Adrenal gland (tissue), 19 donors: ENCODE measurements at places on chromosomes 6 and 20. TPM values are rescaled to one million over a fixed set of nuclear protein-coding genes. Genes with fewer than 3 reads are reported as not detected.

GRCh38 chr6:13523826-13524622, 36.6 kb upstream of the GFOD1 start:
- no peaks in the 10 kb centered on the region for H3K4me1 ChIP-seq
- no peaks in the 10 kb centered on the region for H3K36me3 ChIP-seq
- no peak overlapping the region for H3K27ac ChIP-seq
- no peak for DNase-seq
- H3K4me3 ChIP-seq: no peak overlapping the region
- no peaks in the 10 kb centered on the region for H3K27me3 ChIP-seq

DNA sequence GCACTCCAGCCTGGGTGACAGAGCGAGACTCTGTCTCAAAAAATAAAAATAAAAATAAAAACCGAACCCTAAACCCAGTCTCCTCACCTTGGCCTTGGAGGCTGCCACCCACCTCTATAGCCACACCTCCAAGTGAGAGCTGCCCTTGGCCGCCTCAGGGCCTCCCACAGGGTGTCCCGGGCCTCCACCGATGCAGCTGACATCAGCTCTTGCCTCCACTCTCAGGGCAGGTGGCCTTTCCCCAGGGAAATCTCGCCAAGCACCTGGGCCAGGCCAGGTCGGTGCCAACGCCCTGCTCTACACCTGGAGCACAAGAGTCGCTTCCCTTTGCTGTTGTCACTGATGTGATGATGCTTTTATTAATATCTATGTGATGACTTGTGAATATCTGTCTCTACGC, 8.9 kb upstream of the MYL9 start:
- H3K4me1 ChIP-seq: no peaks in the 10 kb centered on the region
- H3K36me3 ChIP-seq: no peaks in the 10 kb centered on the region
- DNase-seq: no peak
- no peaks in the 10 kb centered on the region for H3K27me3 ChIP-seq

DNA sequence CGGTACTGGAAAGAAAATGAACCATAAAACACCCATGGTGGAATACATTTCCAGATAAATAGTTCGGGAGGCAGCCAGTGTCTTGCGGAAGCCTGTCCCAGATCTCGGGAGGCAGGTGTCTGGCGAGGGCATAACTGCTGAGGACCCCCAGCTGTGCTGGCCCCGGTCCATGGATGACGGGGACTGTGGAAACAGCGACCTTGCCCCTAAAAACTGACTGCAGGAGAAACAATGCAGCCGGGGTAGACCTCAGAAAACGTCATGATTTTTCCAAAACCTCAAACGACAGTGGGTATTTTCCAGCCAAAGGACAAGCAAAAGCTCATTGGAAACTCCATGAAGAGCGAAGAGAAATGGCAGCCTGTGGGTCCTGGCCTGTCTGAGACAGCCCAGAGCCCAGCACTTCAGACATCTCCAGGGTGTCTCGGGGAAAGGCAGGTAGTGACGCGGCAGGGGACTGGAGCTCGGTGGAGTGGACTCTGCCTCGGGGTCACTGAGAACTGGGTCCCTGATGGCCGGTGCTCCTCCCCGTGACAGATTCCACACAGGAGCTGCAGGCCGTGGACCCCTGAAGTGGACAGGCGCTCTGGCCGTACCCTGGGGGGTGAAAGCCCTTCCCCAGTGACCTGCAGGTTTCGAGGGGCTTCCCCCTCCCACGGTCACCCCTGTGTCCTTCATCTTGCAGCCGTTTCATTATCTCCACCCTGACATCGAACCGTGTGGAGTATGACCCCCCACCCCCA, 188.6 kb downstream of the SYNDIG1 start:
- DNase-seq: no peak
- H3K27me3 ChIP-seq: no peaks in the 10 kb centered on the region

DNA sequence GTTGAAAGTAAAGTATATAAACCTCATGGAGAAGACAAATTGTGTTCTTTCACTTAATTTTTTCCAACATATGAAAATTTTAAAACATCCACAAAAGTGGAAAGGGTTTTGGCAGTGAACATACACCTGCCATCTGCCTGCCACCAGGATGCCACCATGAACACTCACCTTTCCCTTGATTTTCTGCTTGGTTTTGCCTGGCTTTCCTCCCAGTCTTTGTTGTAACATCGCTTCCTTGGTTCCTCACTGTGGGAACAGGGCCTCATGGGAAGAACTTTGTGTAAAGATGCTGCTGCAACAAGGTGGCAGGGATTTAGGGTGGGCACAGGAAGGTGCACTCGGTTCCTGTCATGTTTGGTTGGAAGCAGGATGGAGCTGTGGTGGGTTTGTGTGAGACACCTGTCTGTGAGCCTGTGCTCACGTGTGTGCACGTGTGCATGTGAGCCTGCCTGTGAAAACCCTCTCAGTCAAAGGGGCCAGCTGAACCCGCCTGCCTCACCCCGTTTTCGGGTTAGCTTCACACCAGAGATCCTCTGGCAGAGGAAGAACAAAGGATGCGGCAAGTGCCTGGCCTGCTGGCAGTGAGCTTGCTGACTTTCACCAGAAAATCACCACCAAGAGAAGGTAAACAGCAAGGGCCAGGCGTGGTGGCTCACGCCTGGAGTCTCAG, 11.0 kb upstream of the RBM38 start:
- no peak overlapping the region for H3K27ac ChIP-seq
- no peak for DNase-seq

DNA sequence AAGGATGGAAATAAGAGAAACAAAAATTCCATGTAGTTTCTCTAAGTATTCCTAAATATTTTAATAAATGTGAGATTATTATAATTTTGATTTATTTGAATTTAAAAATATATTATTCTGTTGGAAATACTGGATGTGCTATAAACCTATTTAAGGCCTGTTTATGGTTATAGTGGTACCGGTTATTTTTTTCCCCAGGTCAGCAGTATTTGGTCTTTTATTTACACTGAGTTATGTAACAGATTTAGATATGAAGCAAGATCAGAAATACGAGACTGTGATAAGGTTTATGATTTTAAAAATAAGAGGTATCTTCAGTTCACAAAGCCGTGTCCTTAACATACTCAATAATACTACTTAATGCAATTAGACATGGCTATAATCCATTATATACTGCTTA, 634.3 kb upstream of the POU3F2 start:
- no peak for DNase-seq
- H3K4me3 ChIP-seq: no peak overlapping the region
- no peaks in the 10 kb centered on the region for H3K4me1 ChIP-seq
- H3K36me3 ChIP-seq: no peaks in the 10 kb centered on the region
- no peak overlapping the region for H3K27ac ChIP-seq

DNA sequence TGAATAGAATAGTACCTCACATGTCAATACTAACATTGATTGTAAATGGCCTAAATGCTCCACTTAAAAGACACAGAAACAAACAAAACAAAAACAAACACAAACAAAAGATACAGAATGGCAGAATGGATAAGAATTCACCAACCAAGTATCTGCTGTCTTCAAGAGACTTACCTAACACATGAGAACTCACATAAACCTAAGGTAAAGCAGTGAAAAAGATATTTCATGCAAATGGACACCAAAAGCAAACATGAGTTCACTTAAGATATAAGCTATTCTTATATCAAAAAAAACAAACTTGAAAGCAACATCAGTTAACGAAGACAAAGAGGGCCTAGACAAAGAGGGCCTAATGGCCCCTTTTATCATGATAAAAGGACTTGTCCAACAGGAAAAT, 47.3 kb upstream of the ZNF133 start:
- H3K36me3 ChIP-seq: no peaks in the 10 kb centered on the region
- no peaks in the 10 kb centered on the region for H3K27me3 ChIP-seq
- H3K4me1 ChIP-seq: no peaks in the 10 kb centered on the region
- DNase-seq: no peak

DNA sequence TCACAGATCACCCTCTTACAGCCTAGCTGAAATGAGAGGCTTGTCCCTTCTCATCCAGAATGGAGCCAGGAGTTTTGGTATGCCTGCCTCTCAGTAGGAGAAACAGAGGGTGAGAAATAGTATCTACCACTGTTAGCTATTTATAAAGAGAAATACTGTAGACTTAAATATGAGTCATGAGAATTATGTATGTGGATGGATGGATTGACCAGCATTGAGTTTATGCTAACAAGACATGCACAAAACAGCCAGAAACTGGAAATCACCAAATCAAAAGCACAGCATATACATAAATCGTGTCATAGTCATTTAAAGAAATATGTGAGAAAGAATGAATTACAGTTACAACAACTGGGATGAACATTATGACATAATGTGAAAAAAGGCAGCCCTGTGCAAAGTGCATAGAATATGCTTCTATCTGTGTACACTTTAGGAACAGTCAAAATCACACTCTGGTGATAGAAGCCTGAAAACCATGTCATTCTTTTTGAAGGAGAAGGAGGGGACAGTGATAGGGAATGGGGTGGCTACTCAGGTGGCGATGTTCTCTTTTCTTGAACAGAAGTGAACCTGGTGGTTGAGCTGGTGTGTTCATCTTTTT, 79.8 kb upstream of the KIF25 start:
- H3K27ac ChIP-seq: no peak overlapping the region
- no peaks in the 10 kb centered on the region for H3K4me1 ChIP-seq
- no peak overlapping the region for H3K4me3 ChIP-seq
- H3K27me3 ChIP-seq: no peaks in the 10 kb centered on the region
- DNase-seq: no peak

- no peak overlapping the region for H3K27ac ChIP-seq
- H3K36me3 ChIP-seq: no peaks in the 10 kb centered on the region
- no peak for DNase-seq
- H3K4me1 ChIP-seq: peaks cover 4% of the 10 kb centered on the region
- H3K4me3 ChIP-seq: no peak overlapping the region
- H3K27me3 ChIP-seq: no peaks in the 10 kb centered on the region
Observed at GRCh38 chr6:108836061-108836460, 12.2 kb upstream of the ARMC2 start.

DNA sequence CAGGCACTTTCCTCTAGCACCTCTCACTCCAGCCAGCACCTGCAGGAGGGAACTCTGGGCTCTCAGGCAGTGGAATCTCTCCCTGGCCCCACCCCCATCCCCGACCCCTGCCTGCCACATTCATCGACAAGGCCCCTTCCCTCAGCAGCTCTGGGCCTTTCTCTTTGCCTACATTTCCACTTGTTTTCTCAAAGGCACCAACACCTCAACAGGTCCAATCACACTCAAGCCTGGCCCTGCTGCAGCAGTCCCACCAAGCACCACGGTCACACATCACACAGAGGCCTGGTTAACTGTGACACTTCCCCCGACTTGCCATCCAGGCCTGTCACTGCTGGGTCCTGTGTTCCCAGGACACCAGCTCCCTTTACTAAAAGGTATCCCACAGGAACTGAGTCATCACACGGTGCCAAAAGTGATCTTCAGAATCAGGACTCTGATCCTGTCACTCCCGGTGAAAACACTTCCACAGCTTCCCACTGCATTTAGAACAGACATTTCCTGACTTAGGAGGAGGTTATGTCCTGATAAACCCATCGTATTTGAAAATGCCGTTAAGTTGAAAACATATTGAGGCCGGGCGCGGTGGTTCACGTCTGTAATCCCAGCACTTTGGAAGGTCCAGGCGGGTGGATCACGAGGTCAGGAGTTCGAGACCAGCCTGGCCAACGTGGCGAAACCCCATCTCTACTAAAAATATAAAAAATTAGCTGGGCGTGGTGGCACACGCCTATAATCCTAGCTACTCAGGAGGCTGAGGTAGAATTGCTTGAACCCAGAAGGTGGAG, 54.9 kb downstream of the MYH7B start:
- peaks cover 51% of the 10 kb centered on the region for H3K4me1 ChIP-seq
- H3K36me3 ChIP-seq: peaks cover 76% of the 10 kb centered on the region
- H3K27ac ChIP-seq: peak overlapping the region; percentile 28
- peak; percentile 14 for DNase-seq
- H3K27me3 ChIP-seq: no peaks in the 10 kb centered on the region

GRCh38 chr6:79631693-79632172, 604 bp downstream of the SH3BGRL2 start:
- no peaks in the 10 kb centered on the region for H3K27me3 ChIP-seq
- H3K4me3 ChIP-seq: peak overlapping the region; percentile 40
- H3K4me1 ChIP-seq: no peaks in the 10 kb centered on the region
- H3K27ac ChIP-seq: no peak overlapping the region

- peak; percentile 83 for DNase-seq
- no peak within 1 kb of the TSS for H3K4me3 ChIP-seq
- peak within 1 kb of the TSS; percentile 96 for H3K27ac ChIP-seq
Observed at GRCh38 chr6:291697-292505, at the start of gene DUSP22. DUSP22 (plus strand) TSS chr6:292487; CDS start chr6:292540, 53 bp downstream.

DNA sequence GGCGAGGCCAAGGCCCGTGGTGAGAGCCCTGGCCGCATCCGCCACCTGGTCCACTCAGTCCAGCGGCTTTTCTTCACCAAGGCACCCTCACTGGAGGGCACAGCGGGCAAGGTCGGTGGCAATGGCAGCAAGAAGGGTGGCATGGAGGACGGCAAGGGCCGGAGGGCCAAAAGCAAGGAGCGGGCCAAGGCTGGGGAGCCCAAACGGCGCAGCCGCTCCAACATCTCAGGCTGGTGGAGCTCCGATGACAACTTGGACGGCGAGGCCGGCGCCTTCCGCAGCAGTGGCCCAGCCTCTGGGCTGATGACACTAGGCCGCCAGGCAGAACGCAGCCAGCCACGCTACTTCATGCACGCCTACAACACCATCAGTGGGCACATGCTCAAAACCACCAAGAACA, 109.2 kb upstream of the MYL9 start:
- H3K27ac ChIP-seq: no peak overlapping the region
- H3K36me3 ChIP-seq: no peaks in the 10 kb centered on the region
- no peak for DNase-seq
- no peak overlapping the region for H3K4me3 ChIP-seq
- no peaks in the 10 kb centered on the region for H3K27me3 ChIP-seq

- H3K4me3 ChIP-seq: no peak overlapping the region
- H3K36me3 ChIP-seq: no peaks in the 10 kb centered on the region
- H3K4me1 ChIP-seq: no peaks in the 10 kb centered on the region
- no peak overlapping the region for H3K27ac ChIP-seq
Observed at GRCh38 chr20:57785061-57785460, 75.2 kb upstream of the PMEPA1 start.

GRCh38 chr6:49499126-49499525, 597 bp upstream of the GLYATL3 start:
- DNase-seq: no peak

DNA sequence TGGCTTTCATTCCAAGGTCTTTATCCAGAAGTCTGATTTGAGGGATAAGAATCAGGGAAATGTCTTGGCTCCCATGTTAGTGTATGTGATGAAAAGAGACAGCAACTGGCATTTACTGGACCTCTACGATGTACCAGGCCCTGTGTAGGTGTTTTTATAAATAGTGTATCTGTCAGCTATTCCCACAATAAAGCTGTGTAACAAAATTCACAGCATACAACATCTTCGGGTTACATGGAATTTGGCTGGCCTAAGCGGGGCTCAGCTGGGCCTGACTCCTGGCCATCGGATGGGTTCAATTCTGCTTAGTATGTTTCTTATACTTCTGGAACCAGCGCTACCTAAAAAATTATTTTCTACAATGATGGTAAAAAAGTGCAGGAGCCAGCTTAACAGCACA, 128.2 kb downstream of the SNX5 start:
- H3K4me3 ChIP-seq: no peak overlapping the region
- no peaks in the 10 kb centered on the region for H3K36me3 ChIP-seq
- no peaks in the 10 kb centered on the region for H3K27me3 ChIP-seq
- peaks cover 24% of the 10 kb centered on the region for H3K4me1 ChIP-seq
- no peak for DNase-seq

PCNA gene
- 97.3 TPM for total RNA-seq

PLCB4 gene
- total RNA-seq: 0.36 TPM

PROKR2 gene
- not detected for total RNA-seq

EDN1 gene
- total RNA-seq: 3.0 TPM

ADGB gene
- total RNA-seq: not detected

DUSP15 gene
- total RNA-seq: 5.5 TPM

GPLD1 gene
- 1.1 TPM for total RNA-seq

CLVS2 gene
- total RNA-seq: 0.08 TPM

TRIM15 gene
- not detected for total RNA-seq

MAP3K7 gene
- 18.3 TPM for total RNA-seq

C2 gene
- 38.8 TPM for total RNA-seq

AIF1 gene
- 15.3 TPM for total RNA-seq

CDH22 gene
- 2.9 TPM for total RNA-seq
